ENCODE measurements at places on chromosomes 5 and 9.

- no peak for DNase-seq
Observed at GRCh38 chr5:127925916-127926315, 157.7 kb upstream of the SLC12A2 start.

- no peak for DNase-seq
Observed at GRCh38 chr9:131111186-131111853, 14.1 kb upstream of the NUP214 start.

- no peak for DNase-seq
Observed at GRCh38 chr9:129436751-129437625, 183.9 kb downstream of the C9orf50 start.

GRCh38 chr5:180157866-180158265 lies 51.1 kb downstream of the RASGEF1C start:
- DNase-seq: no peak

DNA sequence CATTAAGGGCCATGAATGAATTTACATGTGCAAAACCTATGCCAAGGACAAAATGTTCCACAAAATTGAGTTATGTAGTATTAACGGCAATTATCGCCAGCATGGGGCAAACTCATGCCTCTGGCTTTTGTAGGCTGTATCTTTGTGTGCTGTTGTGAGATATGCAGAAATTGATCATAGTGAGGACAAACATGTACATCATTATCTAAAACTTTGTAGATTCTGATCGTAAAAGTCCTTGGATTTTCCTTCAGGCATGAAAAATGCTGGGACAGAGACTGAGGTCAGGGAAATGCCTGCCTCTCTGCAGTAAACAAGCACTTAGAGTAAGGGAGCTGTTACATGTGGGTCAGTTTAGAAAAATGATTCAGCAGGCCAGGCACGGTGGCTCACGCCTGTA lies 5.9 kb upstream of the TXNDC8 start:
- DNase-seq: no peak

DNA sequence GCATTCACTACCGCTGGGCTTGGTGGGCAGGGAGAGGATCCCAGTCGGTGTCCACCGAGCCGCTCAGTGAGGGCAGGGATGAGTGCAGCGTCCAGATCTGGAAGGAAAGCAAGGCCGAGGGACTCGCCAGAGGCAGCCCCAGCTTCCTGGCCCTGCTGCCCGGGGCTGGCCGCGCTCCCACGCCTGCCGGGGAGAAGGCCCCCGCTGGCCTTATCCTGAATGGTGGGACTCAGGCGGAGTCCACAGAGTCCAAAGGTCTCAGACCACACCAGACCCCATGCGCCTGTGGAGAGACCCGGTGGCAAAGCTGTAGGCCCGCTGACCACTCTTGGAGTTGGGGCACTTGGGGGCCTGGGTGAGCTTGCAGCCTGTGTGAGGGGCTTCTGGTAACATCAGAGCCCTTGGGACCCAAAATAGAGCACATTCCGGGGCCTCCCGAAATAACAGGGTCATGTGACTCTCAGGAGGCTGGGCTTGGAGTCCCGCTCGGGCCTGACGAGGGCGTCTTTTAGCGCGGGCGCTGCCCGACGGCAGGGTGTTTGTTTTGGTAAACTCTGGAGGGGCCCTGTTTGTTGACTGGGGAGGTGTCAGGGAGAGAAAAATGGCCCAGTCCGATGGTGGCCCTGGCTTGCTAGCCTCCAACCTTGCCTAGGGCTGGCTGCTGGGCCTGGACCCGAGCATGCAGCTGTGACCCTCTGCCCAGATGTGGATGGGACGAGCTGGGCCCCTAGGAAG lies 2.8 kb downstream of the RXRA start:
- DNase-seq: no peak
